Astrocyte of the spinal cord (primary cell): ENCODE measurements at places on chromosomes 13 and 19.
A peak's percentile ranks its signal among the peaks of the same experiment; 100 is the strongest.

- DNase-seq = no peak
Observed at GRCh38 chr19:50187937-50188336, 15.5 kb upstream of the MYH14 start.

DNA sequence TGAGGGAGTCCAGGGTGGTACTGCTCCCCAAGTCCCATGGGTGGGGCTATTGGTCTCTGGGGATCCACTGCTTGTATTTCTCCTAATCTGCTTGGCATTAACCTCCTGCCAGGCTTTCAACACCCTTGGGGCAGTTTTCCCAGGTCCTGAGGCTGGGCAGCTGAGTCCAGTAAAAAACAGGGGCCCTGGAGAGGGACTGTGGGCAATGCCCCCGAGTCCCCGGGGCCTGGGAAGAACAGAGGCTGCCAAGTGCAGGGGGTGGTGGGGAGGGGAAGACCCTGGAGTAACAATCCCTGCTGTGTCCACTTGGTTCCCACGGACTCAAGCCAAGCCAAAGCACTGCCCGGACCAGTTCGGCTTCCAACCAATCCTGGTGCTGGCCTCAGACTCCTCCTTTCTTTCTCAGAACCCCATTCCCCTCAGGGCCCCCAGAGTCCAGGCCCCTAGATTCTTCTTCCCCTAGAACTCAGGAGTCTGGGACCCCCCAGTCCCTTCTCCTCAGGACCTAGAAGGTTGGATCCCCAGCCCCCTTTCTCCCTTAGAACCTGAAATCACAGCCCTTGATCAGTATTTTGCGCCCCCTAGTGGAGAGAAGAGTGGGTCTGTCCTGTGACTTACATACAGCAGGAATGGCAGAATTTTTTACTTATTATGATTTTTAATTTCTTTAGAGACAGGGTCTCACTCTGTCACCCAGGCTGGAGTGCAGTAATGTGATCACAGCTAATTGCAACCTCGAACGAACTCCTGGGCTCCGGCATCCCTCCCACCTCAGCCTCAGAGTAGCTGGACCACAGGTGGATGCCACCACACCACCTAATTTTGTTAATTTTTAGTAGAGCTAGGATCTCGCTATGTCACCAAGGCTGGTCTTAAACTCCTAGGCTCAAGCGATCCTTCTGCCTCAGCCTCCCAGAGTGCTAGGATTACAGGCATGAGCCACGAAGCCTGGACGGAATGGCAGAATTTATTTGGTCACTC lies 3.7 kb upstream of the CLPTM1 start:
- DNase-seq = peak; percentile 79

- DNase-seq = no peak
Observed at GRCh38 chr13:58476206-58476918, 844.8 kb downstream of the PCDH17 start.

- no peak for DNase-seq
Observed at GRCh38 chr13:38350114-38350617, 515 bp downstream of the UFM1 start.

GRCh38 chr19:2315818-2316353 lies 7.9 kb upstream of the LINGO3 start:
- DNase-seq = peak; percentile 50

DNA sequence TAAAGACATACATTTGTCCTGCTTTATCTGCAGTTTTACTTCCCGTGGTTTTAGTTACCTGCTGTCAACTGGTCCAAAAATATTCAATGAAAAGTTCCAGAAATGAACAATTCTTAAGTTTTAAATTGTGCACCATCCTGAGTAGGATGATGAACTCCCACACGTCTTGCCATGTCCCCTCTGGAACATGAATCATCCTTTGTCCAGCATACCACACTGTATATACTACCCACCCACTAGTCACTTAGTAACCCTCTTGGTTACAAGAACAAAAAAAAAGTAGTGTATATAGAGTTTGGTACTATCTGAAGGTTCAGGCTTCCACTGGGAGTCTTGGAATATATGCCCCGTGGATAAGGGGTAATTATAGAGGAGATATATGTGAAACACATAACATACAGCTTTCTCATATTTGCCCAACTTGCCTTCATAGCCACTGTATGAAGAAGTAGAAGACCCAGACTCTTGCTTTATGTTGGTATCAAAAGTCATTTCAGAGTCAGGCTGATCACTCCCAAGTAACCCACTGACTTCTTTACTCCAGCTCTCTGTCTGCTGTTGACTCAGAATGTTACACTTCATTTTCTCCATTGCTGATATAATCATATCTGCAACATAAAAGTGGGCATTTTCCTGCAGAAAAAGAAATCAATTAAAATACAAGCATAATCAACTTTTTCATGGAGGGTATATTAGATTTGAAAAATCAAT lies 19.3 kb downstream of the RUBCNL start:
- peak; percentile 50 for DNase-seq

GRCh38 chr13:113748101-113748861 lies 10.7 kb upstream of the TMEM255B start:
- DNase-seq = no peak

DNA sequence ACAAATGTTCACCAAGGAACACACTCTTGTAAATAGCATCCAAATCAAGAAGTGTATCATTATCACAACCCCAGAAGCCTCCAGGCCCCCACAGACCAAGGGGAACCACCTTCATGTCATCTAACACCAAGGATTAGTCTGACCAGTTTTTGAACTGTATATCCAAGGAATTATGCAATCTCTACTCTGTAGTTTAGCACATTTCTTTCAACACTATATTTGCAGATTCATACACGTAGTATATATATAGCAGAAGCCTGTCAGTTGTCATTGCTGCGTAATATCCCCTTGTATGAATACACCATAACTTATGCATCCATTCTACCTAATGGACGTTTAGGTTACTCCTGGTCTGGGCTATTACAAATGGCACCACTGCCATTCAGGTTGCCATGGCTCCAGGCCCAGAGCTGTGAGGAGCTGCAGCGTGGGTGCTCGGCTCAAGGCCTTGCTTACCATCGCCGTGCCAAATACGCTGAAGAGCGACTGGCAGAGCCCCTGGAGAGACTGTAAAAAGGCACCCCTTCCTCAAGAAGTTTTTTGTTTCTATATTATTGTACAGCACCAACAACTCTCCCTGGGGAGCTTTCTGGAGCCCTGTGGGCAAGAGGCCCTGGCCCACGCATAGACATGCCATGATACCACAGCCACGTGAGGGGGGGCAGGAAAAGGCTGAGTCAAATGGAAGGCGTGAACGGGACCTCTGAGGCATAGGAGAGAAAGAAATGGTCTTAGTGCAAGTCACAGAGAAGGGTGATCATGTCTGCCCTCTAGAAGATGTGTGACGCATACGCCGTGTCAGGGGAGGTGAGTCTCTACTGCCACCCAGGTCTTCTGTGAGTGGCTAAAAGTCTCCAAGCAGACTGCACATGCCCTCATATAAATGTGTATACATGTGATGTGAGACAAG lies 10.8 kb downstream of the LATS2 start:
- no peak for DNase-seq
